ENCODE measurements at places on chromosomes 5 and 9.

- no peak for DNase-seq
Measured at GRCh38 chr5:43171451-43171850, 20.6 kb upstream of the NIM1K start.

DNA sequence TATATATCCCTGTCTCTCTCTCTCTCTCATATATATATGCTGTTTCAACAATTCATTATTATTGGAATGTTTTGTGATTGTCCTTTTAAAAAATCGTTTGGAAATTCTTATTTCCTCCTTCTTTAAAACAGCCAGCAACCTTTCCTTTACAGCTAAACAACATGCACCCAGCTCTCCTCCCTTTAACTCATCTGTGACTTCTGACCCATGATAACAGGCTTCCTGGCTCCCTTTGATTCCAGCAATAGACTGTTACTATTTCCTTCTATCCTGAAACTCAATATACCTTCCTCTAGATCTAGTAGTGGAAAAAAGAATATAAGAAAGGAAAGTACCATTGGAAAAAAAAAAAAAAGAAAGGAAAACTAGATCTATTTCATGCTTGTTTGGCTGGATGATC lies 254.7 kb upstream of the RGMB start:
- DNase-seq, result no peak

DNA sequence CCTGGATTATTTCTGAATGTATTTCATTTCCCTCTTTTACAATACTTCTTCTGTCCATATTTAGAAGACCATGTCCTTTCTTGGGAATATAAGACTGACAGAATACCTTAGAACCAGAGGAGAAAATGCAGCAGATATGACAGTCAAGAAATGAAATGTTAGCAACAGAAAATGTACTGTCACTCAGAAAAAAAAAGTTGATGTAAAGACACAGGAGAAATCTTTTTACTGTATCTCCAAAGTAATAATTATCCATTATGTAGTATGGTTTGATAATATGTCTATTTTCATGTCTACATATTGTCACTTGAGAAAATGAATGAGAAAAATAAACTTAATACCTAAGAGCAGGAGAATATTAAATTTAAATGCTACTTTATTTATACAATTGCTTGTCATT lies 652.1 kb downstream of the GABRG2 start:
- DNase-seq, result no peak

DNA sequence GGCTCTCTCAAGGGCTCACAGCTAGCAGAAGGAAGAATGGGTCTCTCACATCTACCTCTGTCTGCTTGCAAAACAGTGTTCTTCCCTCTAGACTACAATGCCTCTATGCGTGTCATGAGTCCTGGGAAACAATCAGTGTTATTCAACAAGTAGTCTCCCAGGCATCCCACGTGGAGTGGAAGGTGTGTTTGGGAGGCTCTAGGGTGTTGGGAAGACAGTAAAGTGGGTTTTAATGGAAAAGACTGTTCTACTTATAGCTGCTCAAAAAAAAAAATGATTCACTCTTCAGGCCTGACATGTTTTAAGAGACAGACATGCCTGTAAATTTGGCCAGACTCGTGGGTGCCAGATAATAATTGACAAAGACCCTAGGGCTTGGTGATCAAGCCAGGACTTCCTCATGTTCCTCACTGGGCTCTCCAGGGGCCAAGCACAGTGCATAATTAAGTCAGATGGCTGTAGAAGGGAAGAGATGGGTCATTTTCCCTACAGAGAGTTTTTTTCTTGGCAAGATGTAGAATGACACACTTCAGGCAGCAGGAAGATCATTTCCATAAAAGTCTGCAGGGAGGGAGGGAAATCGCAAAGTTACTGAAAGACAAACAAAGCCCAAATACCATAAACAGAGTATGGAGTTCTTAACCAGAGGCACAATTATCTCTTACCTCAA lies 246.4 kb downstream of the ACTL7B start:
- DNase-seq, result no peak

- DNase-seq, result no peak
Measured at GRCh38 chr5:50702615-50703366, 36.4 kb downstream of the PARP8 start.

- no peak for DNase-seq
Measured at GRCh38 chr5:155530046-155530445, 516.5 kb downstream of the KIF4B start.

DNA sequence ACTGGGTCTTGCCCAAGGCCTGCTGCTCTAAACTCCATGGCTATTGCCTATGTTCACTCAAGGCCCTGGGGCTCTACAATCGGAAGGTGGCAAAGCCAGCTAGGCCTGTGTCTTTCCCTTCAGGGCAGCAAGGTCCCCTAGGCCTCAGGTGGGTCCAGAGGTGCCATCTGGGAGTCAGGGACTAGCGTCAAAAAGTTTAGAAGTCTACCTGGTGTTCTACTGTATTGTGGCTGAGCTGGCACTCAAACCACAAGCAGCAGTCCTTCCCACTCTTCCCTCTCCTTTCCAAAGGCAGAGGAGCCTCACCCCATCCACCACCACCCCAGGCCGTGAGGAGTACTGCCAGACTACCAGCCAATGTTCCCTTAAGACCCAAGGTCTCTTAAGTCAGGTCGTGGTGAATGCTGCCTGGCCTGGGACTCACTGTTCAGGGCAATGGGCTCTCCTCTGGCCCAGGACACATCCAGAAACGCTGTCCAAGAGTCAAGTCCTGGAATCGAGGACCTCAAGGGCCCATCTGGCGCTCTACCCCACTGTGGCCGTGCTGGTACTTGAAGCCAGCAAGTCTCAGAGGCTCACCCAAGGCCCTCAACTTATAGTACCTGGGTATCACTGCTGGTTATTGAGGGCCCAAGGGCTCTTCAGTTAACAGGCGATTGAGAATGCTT lies 13.0 kb upstream of the SARDH start:
- DNase-seq, result no peak

DNA sequence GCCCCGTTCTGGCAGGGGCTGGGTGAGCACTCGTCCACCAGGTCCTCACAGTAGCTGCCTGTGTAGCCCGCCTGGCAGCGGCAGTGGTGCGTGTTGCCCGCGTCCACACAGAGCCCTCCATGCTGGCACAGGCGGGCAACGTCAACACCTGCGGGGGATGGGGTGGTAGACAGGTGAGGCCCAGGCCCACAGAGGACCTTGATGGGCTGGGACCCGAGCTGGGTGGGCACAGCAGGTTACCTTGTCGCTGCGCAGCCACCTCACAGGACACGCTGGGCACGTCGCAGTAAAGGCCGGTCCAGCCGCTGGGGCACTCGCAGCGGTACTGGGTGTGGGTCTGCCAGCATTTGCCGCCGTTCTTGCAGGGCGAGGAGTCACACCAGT lies 25.1 kb upstream of the SEC16A start:
- no peak for DNase-seq

DNA sequence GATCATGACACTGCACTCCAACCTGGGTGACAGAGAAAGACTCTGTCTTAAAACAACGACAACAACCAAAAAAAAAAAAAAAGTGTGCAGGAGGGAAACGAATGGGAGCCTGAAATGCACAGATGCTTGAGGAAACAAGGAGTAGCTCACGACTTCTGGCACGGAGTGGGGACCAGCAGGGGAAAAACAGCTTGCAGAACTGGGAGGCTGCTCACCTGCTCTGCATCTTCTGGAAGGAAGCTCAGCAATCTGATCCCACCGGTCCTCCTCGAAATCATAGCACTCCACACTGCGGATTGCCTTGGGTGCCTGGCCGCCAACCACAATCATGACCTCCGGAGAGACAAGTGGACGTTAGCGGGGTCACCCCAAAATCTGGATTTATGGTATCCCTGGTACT lies 96.2 kb downstream of the KLHL3 start:
- no peak for DNase-seq

DNA sequence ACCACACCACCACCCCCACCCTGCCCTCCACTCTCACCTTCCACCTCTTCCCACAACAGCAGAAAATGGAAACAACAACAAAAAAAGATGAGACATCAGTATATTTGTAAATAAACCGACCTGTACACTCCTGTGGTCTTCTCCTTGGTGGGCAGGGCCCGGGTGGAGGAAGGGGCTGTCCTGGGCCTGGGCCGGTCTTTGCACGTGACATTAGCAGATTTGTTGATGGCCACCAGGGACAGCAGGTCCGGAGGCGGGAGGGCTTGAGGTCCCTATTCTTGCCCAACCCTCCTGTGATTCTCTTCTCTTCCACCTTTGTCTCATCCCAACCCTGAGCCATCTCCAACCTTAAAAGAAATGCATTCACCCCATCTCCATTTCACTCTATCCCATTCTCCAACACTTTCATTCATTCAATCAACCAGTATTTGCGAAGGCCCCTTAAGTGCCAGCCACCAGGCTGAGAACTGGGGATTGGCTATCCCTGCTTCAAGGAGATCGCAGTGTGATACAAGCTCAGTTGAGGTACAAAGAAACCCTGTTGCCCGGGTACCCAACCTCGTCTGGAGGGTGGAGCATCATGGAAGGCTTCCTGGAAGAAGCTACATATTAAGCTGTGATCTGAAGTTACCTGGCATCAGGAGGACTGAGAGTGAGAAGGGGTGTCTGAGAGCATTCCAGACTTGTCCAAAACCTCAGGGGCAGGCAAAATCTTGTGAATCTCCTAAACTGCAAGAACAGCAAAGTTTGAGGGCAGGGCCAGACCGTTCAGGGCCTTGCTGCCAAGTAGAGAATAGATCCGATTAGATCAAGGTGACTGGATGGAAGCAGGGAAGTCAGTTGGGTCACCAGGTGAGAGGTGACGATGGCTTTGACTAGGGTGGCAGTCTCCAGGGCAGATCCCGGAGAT lies 87.4 kb downstream of the LMX1B start:
- DNase-seq, result no peak

GRCh38 chr9:35842795-35843194 lies 13.8 kb downstream of the TMEM8B start:
- no peak for DNase-seq

GRCh38 chr9:98134702-98135557 lies 15.9 kb upstream of the TRIM14 start:
- DNase-seq, result no peak

- DNase-seq, result no peak
Measured at GRCh38 chr9:68495247-68495646, 45.4 kb downstream of the TMEM252 start.

DNA sequence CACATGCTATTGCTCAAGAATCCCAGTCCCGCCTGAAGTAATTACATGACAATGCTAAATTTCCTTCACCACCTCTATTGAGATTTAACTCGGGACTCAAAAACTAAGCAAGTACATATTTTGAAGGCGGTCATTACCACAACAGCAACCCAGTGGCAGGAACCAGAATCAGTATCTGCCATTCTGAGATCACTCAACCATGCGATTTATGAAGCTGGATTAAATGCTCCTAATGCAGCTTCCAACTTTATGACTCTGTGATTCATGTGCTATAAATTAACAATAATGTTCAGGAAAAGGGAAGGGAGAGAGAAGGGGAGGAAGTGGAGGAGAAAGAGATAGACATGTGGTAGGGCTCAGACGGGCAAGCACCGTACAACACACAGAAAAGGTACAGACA lies 194.7 kb downstream of the DNAH5 start:
- DNase-seq, result no peak

GRCh38 chr5:177510567-177511053 lies 984 bp upstream of the DOK3 start:
- DNase-seq, result no peak

- DNase-seq, result no peak
Measured at GRCh38 chr5:150208187-150209098, 18.6 kb downstream of the SLC6A7 start.

- DNase-seq, result no peak
Measured at GRCh38 chr9:122015170-122015821, 77.8 kb downstream of the TTLL11 start.

DNA sequence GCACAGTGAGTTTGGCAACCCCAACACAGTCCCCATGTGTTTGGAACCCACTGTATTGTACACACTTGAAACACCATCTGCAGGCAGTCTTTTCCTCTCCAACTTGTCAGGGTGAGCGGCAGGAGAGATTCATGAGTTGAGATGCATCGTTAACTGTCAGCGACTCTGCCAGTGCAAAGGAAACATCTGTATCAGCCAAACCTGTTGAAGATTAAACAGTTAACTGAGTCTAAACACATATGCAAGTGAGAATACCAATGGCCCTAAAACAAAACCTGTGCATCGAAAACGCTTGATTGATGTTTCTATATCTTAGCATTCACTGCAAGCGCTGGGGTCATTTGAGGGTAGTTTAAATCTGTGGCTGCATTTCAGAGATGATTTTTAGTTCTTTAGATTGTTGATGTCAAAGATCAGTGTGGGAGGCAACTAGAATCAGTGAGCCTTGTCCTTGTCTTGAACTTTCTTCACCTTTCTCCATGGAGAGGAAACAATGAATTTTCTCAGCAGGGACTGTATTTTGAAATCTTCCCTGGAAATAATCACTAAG lies 41.3 kb upstream of the PAM start:
- no peak for DNase-seq

GRCh38 chr5:51882647-51883046 lies 499.4 kb downstream of the ISL1 start:
- no peak for DNase-seq

DNA sequence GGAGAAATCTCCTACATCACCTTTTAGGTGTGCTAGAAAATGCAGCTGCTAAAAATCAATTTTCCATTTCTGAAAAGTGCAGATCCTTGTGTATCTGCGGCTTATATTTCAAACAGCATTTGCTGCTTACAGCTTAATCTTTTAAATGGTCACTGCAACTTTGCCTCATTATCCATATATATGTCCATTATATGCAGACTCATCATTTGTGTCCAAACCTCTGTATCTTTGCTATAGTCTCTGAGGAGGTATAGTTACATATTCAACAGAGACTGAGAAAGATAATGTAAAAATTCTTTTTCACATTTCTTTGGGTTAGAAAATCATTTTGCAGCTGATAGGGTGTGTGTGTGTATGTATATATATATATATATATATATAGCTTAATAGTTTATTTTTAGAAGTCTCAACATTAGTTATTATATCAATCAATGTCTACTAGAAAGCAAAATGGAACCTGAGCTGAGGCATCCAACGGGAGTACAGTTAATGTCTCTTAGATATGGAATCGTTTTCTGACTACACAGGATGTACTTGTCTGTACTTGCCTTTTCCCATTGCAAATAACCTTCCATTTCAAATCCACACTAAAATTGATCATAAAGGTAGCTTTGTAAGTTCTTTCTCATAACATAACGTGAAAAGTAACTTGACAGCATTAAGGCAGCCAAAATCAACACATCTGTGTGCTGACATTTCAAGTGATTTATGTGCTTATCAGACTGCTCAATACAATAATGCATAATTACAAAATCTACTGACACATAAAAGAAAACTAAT lies 267.0 kb upstream of the HAPLN1 start:
- DNase-seq, result no peak

- DNase-seq, result no peak
Measured at GRCh38 chr5:41707853-41708603, 162.2 kb downstream of the OXCT1 start.

DNA sequence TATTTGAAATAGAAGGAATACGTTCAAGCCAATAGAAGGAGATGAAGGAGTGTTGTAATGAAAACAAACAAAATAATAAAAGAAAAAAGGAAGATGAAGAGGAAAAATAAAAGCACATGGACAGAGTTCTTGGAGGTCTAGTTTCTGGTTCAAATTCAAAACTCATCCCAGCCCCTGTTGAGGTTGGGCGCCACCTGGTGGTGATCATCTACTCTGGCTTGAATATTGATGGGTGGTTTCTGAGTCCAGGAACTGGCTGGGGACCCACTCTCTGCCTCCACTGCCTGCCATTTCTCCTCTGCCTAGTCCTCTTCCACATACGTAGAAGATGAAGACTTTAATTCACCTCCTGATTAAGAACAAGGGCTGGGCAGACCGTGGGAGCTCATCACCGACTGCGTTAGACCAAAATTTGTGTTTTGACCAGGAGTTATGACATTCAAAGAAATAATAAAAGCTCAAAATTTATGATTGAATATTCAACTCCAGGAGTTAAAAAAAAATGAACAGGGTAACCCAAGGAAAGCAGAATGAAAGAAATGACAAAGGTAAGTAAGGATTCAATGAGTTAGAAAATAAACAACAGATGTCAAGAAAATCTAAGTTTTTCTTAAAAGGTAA lies 99.0 kb upstream of the SLC1A3 start:
- DNase-seq, result peak; percentile 36

All from stimulated activated CD8-positive, alpha-beta memory T cell treated with anti-CD3 and anti-CD28 coated beads, Interleukin-7, amount 100 ng/mL, for 1 hour (primary cell).